ENCODE measurements at places on chromosomes 5 and 9. TPM values are rescaled to one million over a fixed set of nuclear protein-coding genes. Genes with fewer than 3 reads are reported as not detected.
A peak's percentile ranks its signal among the peaks of the same experiment; 100 is the strongest.

- H3K4me3 ChIP-seq, result no peak overlapping the region
- H3K27ac ChIP-seq, result no peak overlapping the region
- no peaks in the 10 kb centered on the region for H3K36me3 ChIP-seq
- DNase-seq, result no peak
- H3K4me1 ChIP-seq, result no peaks in the 10 kb centered on the region
These were observed 2.8 kb upstream of the ENTREP1 start for GRCh38 chr9:69322256-69322655.

DNA sequence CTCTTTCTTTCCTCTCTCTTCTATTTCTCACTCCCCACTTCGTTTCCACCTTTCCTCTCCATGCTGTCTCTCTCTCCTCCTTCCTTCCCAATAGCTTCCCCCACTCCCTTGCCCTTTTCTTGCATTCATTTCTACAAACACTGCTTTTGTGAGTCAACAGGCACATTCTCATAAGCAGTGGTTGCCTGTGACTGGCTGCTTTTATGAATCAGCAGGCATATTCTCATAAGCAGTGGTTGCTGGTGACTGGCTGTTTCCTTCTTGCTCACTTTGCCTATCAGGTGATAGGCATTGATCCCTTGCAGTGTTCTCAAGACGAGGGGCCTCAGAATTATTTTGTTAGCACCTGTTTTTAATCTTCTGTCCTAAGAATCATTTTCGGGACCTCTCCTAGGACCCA, 116.1 kb upstream of the ACTBL2 start:
- H3K4me3 ChIP-seq, result no peak overlapping the region
- no peak overlapping the region for H3K27ac ChIP-seq
- no peak for DNase-seq
- H3K36me3 ChIP-seq, result no peaks in the 10 kb centered on the region
- no peaks in the 10 kb centered on the region for H3K4me1 ChIP-seq
- peaks cover 4% of the 10 kb centered on the region for H3K27me3 ChIP-seq

- peaks cover 16% of the 10 kb centered on the region for H3K4me1 ChIP-seq
- no peak overlapping the region for H3K27ac ChIP-seq
- no peaks in the 10 kb centered on the region for H3K27me3 ChIP-seq
- no peak for DNase-seq
These were observed 7.2 kb downstream of the NDUFS6 start for GRCh38 chr5:1808439-1808838.

DNA sequence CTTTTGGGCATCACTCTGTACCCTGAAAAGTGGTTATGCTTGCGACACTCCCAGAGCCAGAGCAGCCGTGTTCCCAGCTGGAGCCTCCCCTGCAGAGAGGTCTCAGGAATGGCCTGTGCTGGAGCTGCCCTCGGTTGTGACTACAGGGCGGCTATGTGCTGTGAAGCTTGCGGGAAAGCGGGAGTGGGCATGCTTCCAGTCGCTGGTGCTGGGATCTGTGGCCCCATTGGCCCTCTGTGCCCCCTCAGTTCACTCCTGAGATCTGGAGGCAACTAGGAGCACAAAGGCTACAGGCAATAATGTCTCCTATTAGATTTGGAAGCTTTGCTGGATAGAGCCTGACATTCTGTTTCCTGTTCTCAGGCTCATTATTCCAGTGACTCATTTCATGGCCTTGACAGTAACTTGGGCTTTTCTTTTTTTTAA, 56.9 kb downstream of the GPR107 start:
- no peak for DNase-seq
- H3K27me3 ChIP-seq, result no peaks in the 10 kb centered on the region
- peaks cover 12% of the 10 kb centered on the region for H3K36me3 ChIP-seq
- H3K4me3 ChIP-seq, result no peak overlapping the region

HTR4 gene
- total RNA-seq, result not detected

- peak; percentile 98 for DNase-seq
- no peaks in the 10 kb centered on the region for H3K27me3 ChIP-seq
- peaks cover 9% of the 10 kb centered on the region for H3K36me3 ChIP-seq
- H3K4me3 ChIP-seq, result peak within 1 kb of the TSS; percentile 92
- peaks cover 21% of the 10 kb centered on the region for H3K4me1 ChIP-seq
- peak within 1 kb of the TSS; percentile 96 for H3K27ac ChIP-seq
These were observed at the start of gene URM1 for GRCh38 chr9:128370752-128371629. Gene URM1 (plus strand): TSS chr9:128371374. CDS start chr9:128371381, 7 bp downstream.

GRCh38 chr5:41270423-41271251, 57.3 kb upstream of the C6 start:
- no peaks in the 10 kb centered on the region for H3K36me3 ChIP-seq
- H3K4me3 ChIP-seq, result no peak overlapping the region
- H3K4me1 ChIP-seq, result no peaks in the 10 kb centered on the region
- no peak overlapping the region for H3K27ac ChIP-seq
- no peak for DNase-seq
- no peaks in the 10 kb centered on the region for H3K27me3 ChIP-seq

GDF9 gene
- 0.26 TPM for total RNA-seq

- H3K4me1 ChIP-seq, result no peaks in the 10 kb centered on the region
- no peaks in the 10 kb centered on the region for H3K36me3 ChIP-seq
- H3K27me3 ChIP-seq, result no peaks in the 10 kb centered on the region
These were observed 20.2 kb downstream of the OCLN start for GRCh38 chr5:69512740-69513260.

- peaks cover 85% of the 10 kb centered on the region for H3K4me1 ChIP-seq
- H3K4me3 ChIP-seq, result peak overlapping the region; percentile 70
- H3K27ac ChIP-seq, result peak overlapping the region; percentile 93
- no peaks in the 10 kb centered on the region for H3K27me3 ChIP-seq
- peaks cover 56% of the 10 kb centered on the region for H3K36me3 ChIP-seq
These were observed 76.2 kb downstream of the STK10 start for GRCh38 chr5:172111852-172112225.

DNA sequence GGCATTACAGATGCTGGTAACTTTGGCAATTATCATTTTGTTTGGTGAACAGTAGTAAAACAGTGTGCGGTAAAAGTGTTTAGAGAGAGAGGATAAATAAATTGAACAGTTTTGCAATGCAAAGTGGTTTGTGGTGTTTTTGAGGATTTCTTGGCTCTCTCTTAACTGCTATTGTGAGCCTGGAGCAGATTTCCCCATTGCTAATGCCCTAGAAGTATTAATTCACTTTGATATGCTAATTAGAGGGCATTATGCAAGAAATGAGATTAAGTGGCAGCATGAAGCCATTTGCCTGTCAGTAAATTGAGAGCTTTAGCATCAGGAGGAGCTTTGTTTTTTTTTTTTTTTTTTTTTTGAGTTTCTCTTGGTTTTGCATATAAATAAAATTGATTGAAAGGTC, 8.2 kb downstream of the PBX3 start:
- no peak for DNase-seq
- no peaks in the 10 kb centered on the region for H3K27me3 ChIP-seq
- peaks cover 37% of the 10 kb centered on the region for H3K4me1 ChIP-seq
- H3K4me3 ChIP-seq, result no peak overlapping the region
- no peak overlapping the region for H3K27ac ChIP-seq

- no peaks in the 10 kb centered on the region for H3K36me3 ChIP-seq
- no peaks in the 10 kb centered on the region for H3K4me1 ChIP-seq
- H3K27me3 ChIP-seq, result peaks cover 15% of the 10 kb centered on the region
- DNase-seq, result no peak
- H3K27ac ChIP-seq, result no peak overlapping the region
These were observed 53.8 kb downstream of the MRPL36 start for GRCh38 chr5:1745796-1746370.

ACOT12 gene
- total RNA-seq, result not detected

- H3K4me3 ChIP-seq, result no peak overlapping the region
- H3K4me1 ChIP-seq, result peaks cover 20% of the 10 kb centered on the region
- no peaks in the 10 kb centered on the region for H3K27me3 ChIP-seq
- H3K27ac ChIP-seq, result peak overlapping the region; percentile 81
These were observed 14.4 kb upstream of the AMACR start for GRCh38 chr5:34022121-34022705.

GRCh38 chr5:168578538-168579487, at the start of gene PANK3:
Gene PANK3 (minus strand): TSS chr5:168579368. CDS start chr5:168579283, 85 bp downstream.
- H3K4me3 ChIP-seq, result peak within 1 kb of the TSS; percentile 93
- peaks cover 37% of the 10 kb centered on the region for H3K36me3 ChIP-seq
- no peak for DNase-seq
- peaks cover 30% of the 10 kb centered on the region for H3K4me1 ChIP-seq
- H3K27ac ChIP-seq, result peak within 1 kb of the TSS; percentile 95

- H3K27ac ChIP-seq, result no peak overlapping the region
- no peak for DNase-seq
- no peaks in the 10 kb centered on the region for H3K4me1 ChIP-seq
These were observed 303.0 kb downstream of the KCTD16 start for GRCh38 chr5:144473650-144474049.

DNA sequence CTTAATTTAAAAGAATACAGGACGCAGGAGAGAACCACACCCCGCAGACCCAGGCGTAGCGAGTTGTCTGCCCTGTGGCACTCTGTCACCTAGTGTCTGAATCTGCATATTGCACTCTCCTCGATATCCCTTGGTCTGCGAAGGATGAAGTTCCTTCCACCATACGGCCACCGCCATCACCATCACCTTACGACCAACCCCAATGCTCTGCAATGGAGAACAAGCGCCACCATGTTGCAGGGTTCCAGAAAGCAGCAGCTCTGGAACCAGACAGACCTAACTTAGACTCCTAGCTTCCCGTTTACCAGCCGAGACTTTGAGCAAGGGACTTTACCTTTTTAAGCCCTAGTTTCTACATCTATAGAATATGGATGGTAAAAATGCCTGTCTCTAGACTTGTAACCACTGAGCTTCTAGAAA, 77.4 kb upstream of the DMRT1 start:
- H3K4me3 ChIP-seq, result no peak overlapping the region
- peaks cover 2% of the 10 kb centered on the region for H3K4me1 ChIP-seq
- peak; percentile 55 for DNase-seq
- peaks cover 23% of the 10 kb centered on the region for H3K27me3 ChIP-seq
- H3K36me3 ChIP-seq, result no peaks in the 10 kb centered on the region
- no peak overlapping the region for H3K27ac ChIP-seq

DNA sequence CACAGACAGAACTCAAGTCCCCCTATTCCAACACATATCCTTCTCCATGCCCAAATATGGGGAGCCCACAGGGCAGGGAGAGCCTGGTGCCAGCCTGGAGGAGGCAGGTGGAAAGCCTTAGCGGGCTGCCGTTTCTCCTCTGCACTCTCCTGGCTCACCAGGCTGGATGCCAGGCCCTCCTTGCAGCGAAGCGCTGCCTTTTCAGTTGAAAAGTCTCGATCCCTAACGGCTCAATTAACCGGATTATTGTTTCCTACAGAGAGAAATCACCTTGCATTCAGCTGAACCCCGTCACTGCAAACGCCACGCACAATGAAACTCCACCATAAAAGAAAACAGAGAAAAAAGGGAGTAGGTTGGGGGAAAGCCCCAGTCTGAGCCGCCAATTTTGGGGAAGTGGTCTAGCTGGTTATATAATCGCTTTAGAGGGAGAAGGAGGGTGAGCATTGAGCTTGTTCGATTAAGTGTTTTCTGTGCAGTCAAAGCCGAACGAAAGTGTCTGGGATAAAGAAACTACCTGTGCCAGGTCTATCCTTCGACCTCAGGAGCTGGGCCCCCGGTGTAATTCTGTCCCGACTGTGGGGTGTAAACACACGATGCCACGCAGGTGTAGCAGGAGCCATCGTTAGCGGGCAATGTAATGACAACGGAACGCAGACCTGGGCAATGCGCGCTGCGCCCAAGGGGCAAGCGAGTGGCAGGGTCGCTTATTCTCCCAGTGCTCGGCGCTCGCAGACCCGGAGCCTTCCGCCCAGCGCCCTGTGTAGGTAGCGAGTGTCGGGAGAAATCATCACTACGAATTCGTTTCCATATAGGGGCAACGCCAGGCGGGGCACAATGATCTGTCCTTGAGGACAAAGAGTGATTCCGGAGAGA, 3.8 kb downstream of the BARHL1 start:
- H3K27ac ChIP-seq, result no peak overlapping the region
- H3K4me1 ChIP-seq, result peaks cover 14% of the 10 kb centered on the region
- no peak overlapping the region for H3K4me3 ChIP-seq
- no peaks in the 10 kb centered on the region for H3K36me3 ChIP-seq

DNA sequence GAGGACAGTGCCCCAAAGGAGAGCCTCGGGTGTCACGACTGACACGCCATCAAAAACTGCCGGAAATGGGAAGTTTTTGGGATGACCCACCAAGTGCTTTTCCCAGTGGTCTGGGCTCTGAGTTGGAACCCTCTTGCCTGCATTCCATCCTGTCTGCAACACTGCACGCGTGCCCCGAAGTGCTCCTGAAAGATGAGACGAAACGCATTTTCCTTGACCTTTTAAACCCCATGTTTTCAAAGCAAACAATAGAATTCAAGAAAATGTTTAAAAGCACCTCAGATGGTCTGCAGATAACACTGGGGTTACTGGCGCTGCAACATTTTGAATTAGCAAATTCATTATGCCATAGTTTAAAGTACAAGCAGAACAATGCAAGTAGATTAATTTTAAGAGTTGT, 92.9 kb downstream of the ANKRD18A start:
- H3K4me3 ChIP-seq, result no peak overlapping the region
- H3K36me3 ChIP-seq, result peaks cover 4% of the 10 kb centered on the region
- H3K4me1 ChIP-seq, result no peaks in the 10 kb centered on the region
- no peak for DNase-seq

GRCh38 chr5:181204826-181205760, at the start of gene TRIM7:
Gene TRIM7 (minus strand): TSS chr5:181205196. CDS start chr5:181205110, 86 bp downstream.
- DNase-seq, result peak; percentile 35
- peaks cover 34% of the 10 kb centered on the region for H3K27me3 ChIP-seq

NOXA1 gene
- 0.66 TPM for total RNA-seq

GRCh38 chr5:174065528-174066197, 20.2 kb downstream of the NSG2 start:
- H3K36me3 ChIP-seq, result no peaks in the 10 kb centered on the region
- no peak overlapping the region for H3K4me3 ChIP-seq
- no peak overlapping the region for H3K27ac ChIP-seq
- DNase-seq, result no peak
- H3K4me1 ChIP-seq, result no peaks in the 10 kb centered on the region

- H3K36me3 ChIP-seq, result no peaks in the 10 kb centered on the region
- H3K4me1 ChIP-seq, result no peaks in the 10 kb centered on the region
- no peak overlapping the region for H3K27ac ChIP-seq
These were observed 109.8 kb upstream of the SNX2 start for GRCh38 chr5:122665051-122665450.

DNA sequence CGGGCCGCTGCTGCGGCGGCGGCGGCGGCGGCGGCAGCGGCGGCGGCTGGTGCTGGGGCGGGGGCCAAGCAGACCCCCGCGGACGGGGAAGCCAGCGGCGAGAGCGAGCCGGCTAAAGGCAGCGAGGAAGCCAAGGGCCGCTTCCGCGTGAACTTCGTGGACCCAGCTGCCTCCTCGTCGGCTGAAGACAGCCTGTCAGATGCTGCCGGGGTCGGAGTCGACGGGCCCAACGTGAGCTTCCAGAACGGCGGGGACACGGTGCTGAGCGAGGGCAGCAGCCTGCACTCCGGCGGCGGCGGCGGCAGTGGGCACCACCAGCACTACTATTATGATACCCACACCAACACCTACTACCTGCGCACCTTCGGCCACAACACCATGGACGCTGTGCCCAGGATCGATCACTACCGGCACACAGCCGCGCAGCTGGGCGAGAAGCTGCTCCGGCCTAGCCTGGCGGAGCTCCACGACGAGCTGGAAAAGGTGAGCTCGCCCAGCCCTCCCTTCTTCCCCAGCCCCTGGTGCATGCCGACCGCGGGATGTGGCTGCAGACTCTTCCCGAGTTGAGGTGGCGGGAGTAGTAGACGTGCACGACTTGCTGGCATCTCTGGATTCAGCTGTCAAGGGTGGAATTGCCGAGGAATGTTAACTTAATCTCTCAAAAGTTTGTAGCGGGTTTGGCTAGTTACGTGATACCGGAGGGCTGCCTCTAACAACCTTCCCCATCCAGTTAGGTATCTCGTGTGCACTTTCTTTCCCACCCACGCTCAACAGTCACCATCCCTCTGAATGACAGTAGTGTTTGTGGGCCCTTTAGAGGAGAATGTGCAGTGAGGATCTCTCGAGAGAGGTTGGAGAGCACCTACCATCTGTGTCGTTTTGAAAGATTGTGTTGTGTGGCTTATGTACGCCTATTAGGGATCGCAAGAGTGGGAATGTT, 932 bp downstream of the SLC12A2 start:
- H3K4me1 ChIP-seq, result peaks cover 49% of the 10 kb centered on the region
- peak overlapping the region; percentile 93 for H3K4me3 ChIP-seq
- no peaks in the 10 kb centered on the region for H3K27me3 ChIP-seq
- peak; percentile 57 for DNase-seq
